A549 treated with ZK216348 at 1 μM for 4 hours (cell line): ENCODE measurements at places on chromosomes 1 and 21. TPM values are rescaled to one million over a fixed set of nuclear protein-coding genes. Genes with fewer than 3 reads are reported as not detected.

Gene FAM167B
- total RNA-seq, result 0.36 to 0.86 TPM (median 0.73 TPM) in 5 replicates

Gene KRTAP7-1
- total RNA-seq, result not detected in 5 replicates

Gene KRTAP20-4
- not detected in 5 replicates for total RNA-seq

Gene DNASE2B
- not detected in 5 replicates for total RNA-seq

Gene OXCT2
- total RNA-seq, result 0.25 to 0.73 TPM (median 0.62 TPM) in 5 replicates

Gene TPTE
- total RNA-seq, result not detected in 5 replicates

Gene TNFRSF18
- total RNA-seq, result 0.35 TPM in 1 of 5 replicates, not detected in the others

Gene CR1
- total RNA-seq, result not detected in 5 replicates
